ENCODE measurements at places on chromosomes 3 and 15.

GRCh38 chr15:39051626-39052322 lies 487.2 kb upstream of the RASGRP1 start:
- DNase-seq = no peak

- DNase-seq = no peak
Observed at GRCh38 chr15:69914040-69914439, 183.7 kb downstream of the TLE3 start.

GRCh38 chr3:3586336-3586735 lies 212.9 kb upstream of the LRRN1 start:
- DNase-seq = no peak

- no peak for DNase-seq
Observed at GRCh38 chr3:176352716-176353334, 844.5 kb downstream of the TBL1XR1 start.

GRCh38 chr15:78077053-78077870 lies at the start of gene TBC1D2B:
Gene TBC1D2B, minus strand, starts transcription at chr15:78077711. Its CDS starts 59 bp downstream, at chr15:78077652.
- peak; percentile 47 for DNase-seq

- DNase-seq = no peak
Observed at GRCh38 chr15:56754772-56755370, 21.6 kb upstream of the ZNF280D start.

- no peak for DNase-seq
Observed at GRCh38 chr15:69926006-69926405, 171.7 kb downstream of the TLE3 start.

GRCh38 chr3:125002414-125003368 lies 53.1 kb downstream of the HEG1 start:
- DNase-seq = no peak

GRCh38 chr15:68143785-68144184 lies 61.3 kb downstream of the CALML4 start:
- no peak for DNase-seq

- DNase-seq = no peak
Observed at GRCh38 chr3:58487140-58487886, 4.6 kb upstream of the KCTD6 start.

GRCh38 chr3:31409389-31409788 lies 123.3 kb upstream of the STT3B start:
- no peak for DNase-seq

- DNase-seq = no peak
Observed at GRCh38 chr3:185152410-185153170, at the start of gene C3orf70. Gene C3orf70, minus strand, starts transcription at chr3:185153060. Its CDS starts 237 bp downstream, at chr3:185152823.
